NCI-H1105 (cell line): ENCODE measurements at places on chromosomes 5 and 9.

- no peak for DNase-seq
These were observed 80.0 kb upstream of the TUT7 start for GRCh38 chr9:86434039-86434726.

GRCh38 chr5:51479840-51480239, 96.6 kb downstream of the ISL1 start:
- no peak for DNase-seq

GRCh38 chr5:95424016-95424415, 32.9 kb downstream of the FAM81B start:
- no peak for DNase-seq

GRCh38 chr9:97866848-97867247, 13.8 kb downstream of the FOXE1 start:
- no peak for DNase-seq

GRCh38 chr9:128206916-128207910, 4.0 kb downstream of the DNM1 start:
- no peak for DNase-seq

DNA sequence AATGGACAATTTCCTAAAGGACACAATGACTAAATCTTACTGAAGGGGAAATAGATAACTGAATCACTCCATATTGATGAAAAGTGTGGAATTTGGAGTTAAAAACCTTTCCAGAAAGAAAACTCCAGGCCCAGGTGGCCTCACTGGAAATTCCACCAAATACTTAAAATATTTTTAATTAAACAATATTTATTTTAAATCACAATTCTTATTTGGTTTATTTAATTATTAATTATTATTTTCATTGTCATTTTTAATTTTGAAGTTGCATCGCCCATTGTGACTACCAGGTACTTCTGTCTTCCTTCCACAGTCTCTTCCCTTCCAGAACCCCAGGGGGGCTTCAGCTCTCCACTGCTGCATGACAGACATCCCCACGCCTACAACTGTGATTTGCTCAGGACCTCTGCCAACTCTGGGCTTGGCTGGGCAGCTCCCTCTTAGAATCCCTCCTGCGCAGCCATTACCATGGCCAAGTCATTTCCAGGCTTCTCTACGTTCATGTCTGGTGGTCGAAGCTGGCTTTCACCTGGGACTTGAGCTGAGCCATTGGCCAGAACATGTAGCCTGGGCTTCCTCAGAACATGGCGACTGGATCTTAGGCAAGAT, 16.4 kb upstream of the GADD45G start:
- DNase-seq: no peak

- no peak for DNase-seq
These were observed 81.4 kb upstream of the COL5A1 start for GRCh38 chr9:134560206-134560605.

- DNase-seq: no peak
These were observed 57.7 kb downstream of the FGF18 start for GRCh38 chr5:171477101-171477500.
